ENCODE measurements at places on chromosomes 5 and 9. TPM values are rescaled to one million over a fixed set of nuclear protein-coding genes. Genes with fewer than 3 reads are reported as not detected.

DNA sequence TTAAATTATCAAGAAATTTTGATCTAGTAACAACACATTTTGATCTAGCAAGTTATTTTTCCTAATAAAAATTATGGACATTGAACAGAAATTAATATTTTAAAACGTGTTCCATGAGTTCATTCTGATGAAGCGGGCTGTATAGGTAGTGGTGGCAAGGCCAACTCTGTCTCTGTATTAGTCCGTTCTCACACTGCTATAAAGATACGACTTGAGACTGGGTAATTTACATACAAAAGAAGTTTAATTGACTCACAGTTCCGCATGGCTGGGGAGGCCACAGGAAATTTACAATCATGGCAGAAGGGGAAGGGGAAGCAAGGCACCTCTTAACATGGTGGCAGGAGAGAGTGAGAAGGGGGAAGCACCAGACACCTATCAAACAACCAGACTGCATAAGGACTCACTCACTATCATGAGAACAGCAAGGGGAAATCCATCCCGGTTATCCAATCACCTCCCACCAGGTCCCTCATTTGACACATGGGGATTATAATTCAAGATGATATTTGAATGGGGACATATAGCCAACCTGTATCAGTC lies 61.2 kb downstream of the TMEM232 start:
- H3K27me3 ChIP-seq, result no peaks in the 10 kb centered on the region
- H3K4me3 ChIP-seq, result no peak overlapping the region
- H3K36me3 ChIP-seq, result no peaks in the 10 kb centered on the region
- no peaks in the 10 kb centered on the region for H3K4me1 ChIP-seq
- no peak overlapping the region for H3K27ac ChIP-seq
- DNase-seq, result no peak

GRCh38 chr5:174850565-174851169 lies 126.3 kb downstream of the MSX2 start:
- H3K4me3 ChIP-seq, result no peak overlapping the region
- H3K27me3 ChIP-seq, result no peaks in the 10 kb centered on the region
- H3K4me1 ChIP-seq, result no peaks in the 10 kb centered on the region
- no peaks in the 10 kb centered on the region for H3K36me3 ChIP-seq

DNA sequence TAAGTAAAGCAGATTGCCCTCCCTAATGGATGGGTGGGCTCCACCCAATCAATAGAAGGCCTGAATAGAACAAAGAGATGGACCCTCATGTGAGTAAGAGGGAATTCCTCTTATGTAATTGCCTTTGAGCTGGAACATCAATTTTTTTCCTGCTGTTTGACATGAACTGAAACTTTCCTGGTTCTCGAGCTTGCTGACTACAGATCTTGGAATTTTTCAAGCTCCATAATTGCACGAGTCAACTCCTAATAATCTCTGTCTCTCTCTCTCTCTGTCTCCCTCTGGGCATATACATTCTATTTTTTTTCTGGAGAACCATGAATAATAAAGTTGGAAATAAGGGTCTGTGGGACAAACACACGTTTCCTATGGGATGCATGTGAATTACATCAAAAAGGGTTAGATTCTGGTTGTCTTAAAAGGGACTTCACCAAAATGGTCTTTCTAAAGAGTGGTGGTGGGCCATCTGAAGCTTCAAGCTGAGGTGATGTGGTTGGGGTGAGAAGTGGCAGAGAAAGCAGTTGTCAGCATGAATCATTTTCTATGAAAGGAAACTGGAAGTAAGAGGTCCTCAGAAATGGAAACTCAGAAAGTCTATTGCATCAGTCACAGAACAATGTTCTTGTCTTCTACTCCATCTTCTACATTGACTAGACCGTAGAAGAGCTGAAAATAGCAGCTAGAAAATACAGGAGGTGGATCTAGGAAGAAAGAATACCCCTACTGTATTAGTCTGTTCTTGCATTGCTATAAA lies 47.0 kb upstream of the HOMER1 start:
- no peak for DNase-seq
- no peaks in the 10 kb centered on the region for H3K36me3 ChIP-seq
- H3K4me1 ChIP-seq, result no peaks in the 10 kb centered on the region
- H3K27ac ChIP-seq, result no peak overlapping the region

DNA sequence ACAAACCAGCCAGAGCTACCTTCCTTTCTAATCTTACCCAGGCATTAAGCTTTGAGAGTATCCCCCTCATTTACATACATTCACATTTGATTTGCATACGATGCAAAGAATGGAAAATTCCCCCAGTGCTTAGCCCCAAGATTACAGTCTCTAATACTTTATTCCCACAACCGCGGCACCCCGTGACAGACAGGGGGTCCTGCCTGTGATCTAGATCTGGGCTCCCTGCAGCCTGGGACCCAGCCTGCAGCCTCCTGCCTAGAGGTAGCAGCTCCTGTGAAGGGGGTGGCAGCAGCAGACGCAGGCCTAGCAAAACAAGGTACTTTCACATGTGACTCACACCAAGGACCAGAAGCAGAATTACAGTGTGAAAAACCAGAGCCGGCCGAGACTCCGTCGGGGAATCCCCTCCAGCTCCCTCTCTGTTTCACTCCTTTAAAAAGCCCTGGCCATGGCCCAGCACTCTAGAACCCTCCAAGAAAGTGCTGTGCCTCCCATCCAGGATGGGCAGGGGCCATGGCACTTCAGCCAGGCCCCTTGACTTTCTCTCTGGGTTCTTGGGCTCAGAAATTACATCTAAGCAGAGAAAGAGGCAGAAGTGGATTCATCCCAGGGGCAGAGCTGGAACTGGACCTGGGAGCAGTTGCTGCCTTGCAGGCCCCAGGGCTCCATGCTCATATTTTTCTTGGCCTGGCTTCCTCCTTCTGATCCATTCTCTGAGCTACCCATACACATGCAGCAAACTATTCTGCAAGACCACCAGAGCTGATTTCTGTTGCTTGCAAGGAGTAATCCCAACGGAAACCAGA lies 14.0 kb upstream of the TCF7 start:
- peaks cover 59% of the 10 kb centered on the region for H3K4me1 ChIP-seq
- peak; percentile 45 for DNase-seq
- H3K4me3 ChIP-seq, result no peak overlapping the region
- H3K27ac ChIP-seq, result peak overlapping the region; percentile 27
- H3K27me3 ChIP-seq, result no peaks in the 10 kb centered on the region

DNA sequence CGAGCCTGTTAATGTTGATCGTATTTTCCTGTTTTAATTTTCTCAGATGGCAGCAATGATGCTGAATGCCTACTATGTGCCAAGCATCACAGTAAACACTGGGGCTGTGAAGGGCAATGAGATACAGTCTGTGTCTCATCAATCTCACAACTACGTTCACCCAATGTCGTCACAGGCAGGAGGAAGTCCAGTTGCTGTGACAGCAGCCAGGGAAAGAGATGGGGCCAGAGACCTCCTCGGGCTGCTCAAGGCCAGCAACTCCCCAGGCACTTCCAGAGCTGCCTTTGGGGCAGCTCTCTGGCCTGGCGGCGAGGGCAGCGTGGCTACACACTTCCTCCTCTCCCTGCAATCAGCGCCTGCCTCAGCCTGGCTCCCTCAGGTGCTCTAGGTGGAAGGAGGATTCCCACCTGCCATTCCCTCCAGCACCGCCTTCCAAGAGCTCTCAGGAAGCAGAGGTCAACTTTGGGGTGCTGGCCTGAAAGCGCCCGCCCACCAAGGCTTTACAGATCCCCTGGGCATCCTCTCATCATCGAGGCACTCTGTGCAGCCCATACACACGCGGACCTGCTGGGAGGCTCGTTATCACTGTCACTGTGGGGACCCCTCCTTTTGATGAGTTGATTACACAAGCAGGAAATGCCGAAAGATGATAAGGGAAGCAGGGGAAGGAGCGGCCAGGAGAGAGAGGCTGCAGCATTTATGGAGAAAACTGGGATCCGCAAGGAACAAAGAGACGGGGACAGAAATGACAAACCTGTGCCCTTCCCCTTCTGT lies 159.2 kb downstream of the ZDHHC21 start:
- no peak for DNase-seq
- H3K36me3 ChIP-seq, result no peaks in the 10 kb centered on the region
- H3K27ac ChIP-seq, result no peak overlapping the region
- H3K4me1 ChIP-seq, result no peaks in the 10 kb centered on the region

The ARID3C gene
- 0.04 TPM for polyA plus RNA-seq

The TMEM232 gene
- polyA plus RNA-seq, result 1.1 TPM

The CARD19 gene
- polyA plus RNA-seq, result 45.6 TPM

The CDKN2B-AS1 gene
- 1.3 TPM for polyA plus RNA-seq

All from small intestine (tissue), 16 donors.